ENCODE measurements at places on chromosomes 3 and 15.

GRCh38 chr3:190293621-190294020, 28.6 kb downstream of the CLDN1 start:
- no peak for DNase-seq

DNA sequence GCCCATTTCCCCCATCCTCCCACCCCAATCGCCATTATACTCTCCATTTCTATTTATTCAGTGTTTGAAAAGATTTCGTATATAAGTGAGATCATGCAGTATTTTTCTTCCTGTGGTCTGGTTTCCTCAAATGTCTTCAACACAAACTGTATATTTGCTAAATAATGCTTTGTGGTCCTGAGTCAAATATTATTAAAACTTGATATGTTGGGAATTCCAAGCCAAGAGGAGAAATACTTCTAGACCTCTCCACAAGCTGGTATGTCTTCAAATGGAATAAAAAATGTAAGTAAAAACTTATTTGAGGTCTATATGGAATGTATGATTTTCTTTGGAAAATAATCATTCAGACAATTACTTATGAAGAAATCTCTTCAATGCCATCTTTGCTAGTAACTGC, 122.5 kb upstream of the TSC22D2 start:
- DNase-seq = no peak

DNA sequence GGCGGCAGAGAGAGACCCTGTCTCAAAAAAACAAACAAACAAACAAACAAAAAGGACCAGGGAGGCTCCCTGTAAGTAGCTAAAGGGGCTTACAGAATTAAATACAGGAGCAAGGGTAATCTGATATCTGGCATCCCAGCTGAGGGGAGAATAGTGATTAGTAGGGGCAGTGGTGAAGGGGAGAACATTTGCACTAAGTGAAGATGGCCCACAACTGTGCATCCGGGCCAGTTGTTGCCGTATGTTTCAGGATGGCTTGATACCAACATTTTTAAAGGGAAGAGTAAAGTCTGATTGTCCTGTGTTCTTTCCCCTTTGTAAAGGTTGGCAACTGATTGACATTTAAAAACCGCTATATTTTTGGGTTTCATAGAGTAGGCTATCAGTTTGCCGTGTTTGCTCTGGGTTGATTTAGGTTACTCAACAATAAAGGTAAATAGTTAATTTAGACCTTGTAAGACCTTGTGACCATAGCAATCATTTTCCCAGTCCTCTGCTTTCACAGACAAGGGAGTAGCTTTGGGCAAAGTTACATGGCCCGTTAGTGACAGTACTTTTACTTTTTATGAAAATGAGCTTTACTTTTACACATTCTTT, 167.8 kb downstream of the PTPRG start:
- DNase-seq = no peak

- DNase-seq = no peak
These were observed 8.1 kb downstream of the CPN2 start for GRCh38 chr3:194342861-194343560.

GRCh38 chr3:179447251-179447650, 4.0 kb downstream of the GNB4 start:
- DNase-seq = no peak

DNA sequence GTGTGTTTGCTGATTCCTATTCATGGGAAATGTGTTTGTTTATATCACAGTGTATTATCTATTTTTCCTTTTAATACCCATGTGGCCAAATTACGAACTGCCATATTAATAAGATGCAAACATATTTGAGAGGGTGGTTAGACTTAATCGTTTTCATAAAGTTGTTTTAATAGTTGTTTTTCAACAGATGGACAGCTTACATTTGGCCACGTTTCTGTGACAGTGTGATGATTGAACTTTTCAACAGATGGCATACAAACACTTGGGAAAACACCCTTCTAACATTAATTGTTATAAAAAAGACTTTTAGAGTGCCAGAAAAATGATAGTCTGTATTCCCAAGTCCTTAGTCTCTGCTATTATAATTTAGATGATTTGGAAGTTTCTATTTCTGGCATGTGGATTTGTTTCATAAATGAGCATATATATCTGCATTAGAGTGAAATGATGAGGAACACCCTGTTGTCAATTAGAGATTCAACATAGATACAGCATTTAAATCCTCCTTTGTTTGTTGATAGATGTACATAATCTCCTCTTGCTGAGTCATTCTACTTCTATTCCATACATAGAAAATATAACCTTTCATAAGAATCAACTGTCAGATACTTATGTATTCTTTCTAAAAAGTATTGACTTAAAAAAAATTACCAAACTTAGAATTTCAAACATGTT, 13.1 kb downstream of the PLAAT1 start:
- DNase-seq = no peak

GRCh38 chr15:68114840-68115239, 60.7 kb downstream of the PIAS1 start:
- DNase-seq = no peak

DNA sequence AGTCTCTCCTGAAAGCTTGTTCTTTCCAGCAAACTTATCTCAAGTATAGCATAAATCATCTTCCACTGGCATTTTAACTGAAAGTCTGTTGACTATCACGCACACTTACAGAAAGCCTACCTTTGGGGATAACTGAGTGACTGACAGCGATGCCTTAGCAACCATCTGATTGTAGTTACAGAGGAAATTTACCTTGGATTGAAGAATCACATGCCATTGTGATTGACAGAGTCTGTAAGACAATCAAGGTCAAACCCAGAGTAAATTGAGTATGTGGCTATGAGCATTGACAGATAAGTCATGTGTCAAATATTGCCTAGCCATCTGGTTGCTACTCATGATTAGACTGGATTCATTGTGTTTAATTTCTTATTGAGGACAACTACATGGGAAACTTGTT, 82.0 kb downstream of the CNTN4 start:
- no peak for DNase-seq

DNA sequence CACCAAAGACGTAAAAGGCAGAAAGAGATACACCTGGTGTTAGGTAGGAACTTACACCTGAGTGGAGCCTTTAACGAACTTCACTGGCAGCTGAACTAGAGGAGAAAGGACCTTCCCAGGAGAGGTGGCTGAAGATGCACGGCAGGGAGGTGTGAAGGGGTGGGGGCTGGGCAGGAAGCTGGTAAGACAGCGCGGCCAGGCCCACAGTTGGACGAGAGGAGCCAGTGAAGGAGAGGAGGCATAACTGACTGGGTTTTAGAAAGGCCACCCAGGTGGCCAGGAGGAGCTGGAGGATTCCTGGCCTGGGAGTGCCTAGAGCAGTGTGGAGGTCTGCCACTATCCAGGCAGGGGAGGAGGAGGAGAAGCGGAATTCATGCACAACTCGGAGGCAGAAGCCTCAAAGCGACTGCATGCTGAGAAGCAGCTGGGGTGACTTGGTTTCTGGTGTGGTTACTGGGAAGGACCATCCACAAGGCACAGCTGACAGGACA, 51.9 kb downstream of the SLC41A3 start:
- no peak for DNase-seq

- DNase-seq = no peak
These were observed 118.4 kb downstream of the RPLP1 start for GRCh38 chr15:69570997-69571396.

DNA sequence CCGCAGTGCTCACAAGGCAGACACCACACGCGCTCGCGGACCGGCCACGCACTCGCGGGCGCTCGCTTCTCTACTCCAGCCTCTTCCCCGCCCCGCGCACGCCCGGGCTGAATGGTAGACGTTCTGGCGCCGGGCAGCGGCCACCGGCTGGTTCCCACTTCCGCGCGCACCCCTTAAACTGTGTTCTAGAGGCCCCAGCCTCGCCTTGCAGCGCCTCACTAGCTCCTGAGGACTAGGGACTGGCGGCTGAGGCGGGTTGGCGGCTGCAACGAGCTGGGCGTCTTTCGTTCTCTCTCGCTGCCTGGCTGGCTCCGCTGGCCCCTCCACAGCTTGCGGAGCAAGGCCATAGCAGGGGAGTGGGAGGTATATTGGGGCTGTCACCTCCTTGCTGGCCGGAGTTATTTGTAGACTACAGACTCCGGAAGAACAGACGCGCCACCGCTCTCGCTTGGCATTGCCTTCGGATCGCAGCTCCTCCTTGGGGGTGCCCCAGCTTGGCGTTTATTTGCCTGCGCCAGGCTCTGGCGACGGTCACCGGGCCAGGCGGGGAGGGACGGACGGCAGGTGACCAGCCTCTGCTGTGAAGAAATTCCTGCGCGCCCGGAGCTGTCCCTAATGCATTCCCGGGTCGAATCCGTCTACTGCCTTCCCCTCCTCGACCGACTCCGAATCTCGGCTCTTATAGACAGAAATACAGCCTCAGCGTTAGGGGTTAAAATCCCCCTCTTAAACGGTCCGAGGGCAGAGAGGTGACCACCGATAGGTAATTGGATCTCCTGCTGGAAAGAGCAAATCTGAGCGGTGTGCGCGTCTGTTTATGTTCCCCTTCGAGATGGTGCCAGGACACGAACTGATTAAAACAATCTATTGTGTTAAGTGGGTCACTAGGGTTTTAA, 1.3 kb downstream of the GREM1 start:
- peak; percentile 17 for DNase-seq

DNA sequence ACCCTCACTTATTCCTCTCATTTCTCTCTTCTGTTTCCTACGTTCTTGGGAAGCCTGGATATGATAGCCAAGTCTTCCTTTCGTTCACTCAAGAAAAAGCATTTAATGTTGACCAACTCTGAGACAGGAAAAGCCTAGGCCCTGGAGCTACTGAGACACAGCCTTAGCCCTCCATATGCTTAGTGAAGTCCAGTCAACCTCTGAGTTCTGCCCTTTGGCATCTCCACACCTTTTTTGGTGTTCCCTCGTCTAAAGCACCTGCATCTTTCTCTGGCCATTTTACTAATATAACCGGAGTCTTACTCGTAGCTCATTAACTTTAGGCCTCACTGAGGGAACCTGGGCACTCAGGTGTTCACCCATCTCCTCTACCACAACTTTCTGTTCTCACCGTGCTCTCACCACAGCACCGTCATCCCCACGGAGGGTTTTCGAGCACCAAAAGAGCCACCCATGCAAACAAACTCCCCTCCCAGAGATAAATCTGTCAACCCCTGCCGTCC, 632 bp downstream of the MTHFS start:
- no peak for DNase-seq

- DNase-seq = no peak
These were observed 805 bp upstream of the SEC22C start for GRCh38 chr3:42582474-42583070.

DNA sequence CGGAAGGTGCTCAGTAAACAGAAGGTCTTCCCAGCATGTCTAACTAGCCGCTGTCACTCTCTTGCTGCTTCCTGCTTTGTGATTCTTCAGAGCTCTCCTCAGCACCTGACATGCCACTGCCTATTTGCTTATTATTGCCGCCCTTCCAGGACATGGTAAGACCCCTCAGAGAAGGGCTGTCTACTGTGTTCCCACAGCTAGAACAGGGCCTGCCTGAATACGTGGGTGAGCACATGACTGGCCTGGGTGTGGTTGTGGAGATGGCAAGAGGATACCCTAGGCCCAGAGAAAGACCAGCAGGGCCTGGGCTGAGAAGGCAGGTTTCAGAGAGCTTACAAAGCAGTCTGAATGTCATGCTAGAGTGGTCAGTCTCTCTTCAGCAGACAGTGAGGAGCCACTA, 2.4 kb upstream of the EPHB1 start:
- no peak for DNase-seq

Data from activated CD4-positive, alpha-beta T cell treated with anti-CD3 and anti-CD28 coated beads for 36 hours (primary cell).